ENCODE measurements at places on chromosomes 6 and 20.

- DNase-seq: no peak
Observed at GRCh38 chr20:53940907-53941545, 129.4 kb downstream of the BCAS1 start.

DNA sequence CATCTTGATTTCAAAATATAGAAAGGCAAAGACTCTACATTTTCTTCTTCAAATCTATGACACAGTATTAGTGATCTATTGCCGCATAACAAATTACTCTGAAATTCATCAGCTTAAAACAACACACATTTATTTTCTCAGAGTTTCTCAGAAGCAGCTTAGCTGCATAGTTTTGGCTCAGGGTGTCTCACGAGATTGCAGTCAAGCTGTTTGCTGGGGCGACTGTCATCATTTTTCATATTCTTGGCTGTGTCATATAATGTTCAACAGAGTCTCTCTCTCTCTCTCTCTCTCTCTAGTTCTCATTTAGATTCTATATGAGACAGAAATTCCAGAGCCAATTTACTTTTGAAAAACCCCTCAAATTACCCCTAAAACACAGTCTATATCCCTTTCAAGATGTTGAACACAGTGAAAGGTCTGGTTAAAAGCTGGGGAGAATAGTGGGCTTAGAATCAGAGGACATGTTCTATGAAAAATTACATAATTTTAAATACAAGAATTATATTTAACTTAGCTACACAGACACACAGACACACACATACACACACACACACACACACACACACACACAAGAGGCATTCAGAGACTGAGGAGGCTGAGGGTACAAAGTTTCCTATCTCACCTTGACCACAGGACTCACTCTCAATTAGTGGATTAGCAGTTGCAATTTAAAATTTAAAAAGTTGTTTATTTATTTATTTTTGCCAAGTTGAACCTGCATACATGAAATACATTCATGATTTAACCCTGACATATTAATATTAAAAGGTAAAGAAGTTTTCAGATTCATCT is 86.7 kb downstream of the MKKS start:
- DNase-seq: no peak

DNA sequence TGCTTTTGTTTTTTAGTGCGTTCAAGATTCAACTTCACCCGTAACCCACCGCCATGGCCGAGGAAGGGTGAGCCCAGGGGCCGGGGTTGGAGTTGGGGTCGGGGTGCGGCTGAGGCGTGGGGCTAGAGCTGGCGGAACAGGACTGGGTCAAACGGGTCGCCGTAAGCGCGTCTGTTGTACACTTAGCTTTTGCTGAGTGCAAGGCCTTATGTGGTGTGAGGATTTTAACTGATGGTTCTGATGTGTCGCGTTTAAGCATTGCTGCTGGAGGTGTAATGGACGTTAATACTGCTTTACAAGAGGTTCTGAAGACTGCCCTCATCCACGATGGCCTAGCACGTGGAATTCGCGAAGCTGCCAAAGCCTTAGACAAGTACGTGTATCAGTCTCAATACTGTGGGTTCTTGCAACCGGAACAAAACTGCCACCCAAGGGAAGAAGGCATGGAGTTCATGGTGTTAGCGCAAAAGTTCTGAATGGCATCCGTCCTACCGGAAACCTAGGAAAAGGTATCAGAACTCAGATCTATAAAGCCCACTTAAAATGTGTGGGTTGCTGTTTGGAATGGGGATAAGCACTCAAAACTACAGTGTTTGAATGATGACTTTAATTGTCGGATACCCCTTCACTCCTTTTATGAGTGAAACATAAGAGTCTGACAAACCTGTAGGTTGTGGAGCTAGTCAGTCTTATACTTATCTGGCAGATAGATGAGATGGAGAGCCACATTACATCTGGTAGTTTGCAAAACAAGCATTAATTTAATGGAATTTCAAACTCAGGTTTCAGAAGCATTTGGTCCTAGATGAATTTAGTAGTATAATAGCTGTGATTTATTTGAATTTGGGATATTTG is 574 bp downstream of the RPS12 start:
- peak; percentile 27 for DNase-seq

- DNase-seq: no peak
Observed at GRCh38 chr20:50992733-50993457, 30.0 kb downstream of the KCNG1 start.

- no peak for DNase-seq
Observed at GRCh38 chr6:97422171-97422570, 139.2 kb upstream of the MMS22L start.

GRCh38 chr20:44394452-44394701 is 38.9 kb downstream of the HNF4A start:
- DNase-seq: no peak

- no peak for DNase-seq
Observed at GRCh38 chr20:32450484-32451061, 92.4 kb downstream of the ASXL1 start.
